ENCODE measurements at places on chromosomes 7 and 10. TPM values are rescaled to one million over a fixed set of nuclear protein-coding genes. Genes with fewer than 3 reads are reported as not detected.

The PKD1L1 gene
- total RNA-seq = under 0.01 TPM

The INA gene
- total RNA-seq = 0.33 TPM

The HMX3 gene
- not detected for total RNA-seq

The MNX1 gene
- total RNA-seq = not detected

The TMEM273 gene
- total RNA-seq = not detected

The TAS2R3 gene
- total RNA-seq = 1.2 TPM

The SLC13A1 gene
- total RNA-seq = not detected

The EPHB6 gene
- 11.0 TPM for total RNA-seq

The TMEM243 gene
- total RNA-seq = 57.7 TPM

The TIMM23B gene
- total RNA-seq = 17.2 TPM

The MSMB gene
- total RNA-seq = not detected

The MAGI2 gene
- 16.1 TPM for total RNA-seq

The FAM25C gene
- total RNA-seq = not detected

The TACR2 gene
- total RNA-seq = not detected

The MGMT gene
- total RNA-seq = 21.8 TPM

The MYH16 gene
- not detected for total RNA-seq

The C10orf62 gene
- total RNA-seq = not detected

The TRIM50 gene
- not detected for total RNA-seq

The ADRA2A gene
- total RNA-seq = 0.82 TPM

The HOXA2 gene
- 0.16 TPM for total RNA-seq

The TMEM72 gene
- total RNA-seq = not detected
